Ammon's horn (tissue), 1 donor: ENCODE measurements at places on chromosomes 7 and 10.
A peak's percentile ranks its signal among the peaks of the same experiment; 100 is the strongest.

DNA sequence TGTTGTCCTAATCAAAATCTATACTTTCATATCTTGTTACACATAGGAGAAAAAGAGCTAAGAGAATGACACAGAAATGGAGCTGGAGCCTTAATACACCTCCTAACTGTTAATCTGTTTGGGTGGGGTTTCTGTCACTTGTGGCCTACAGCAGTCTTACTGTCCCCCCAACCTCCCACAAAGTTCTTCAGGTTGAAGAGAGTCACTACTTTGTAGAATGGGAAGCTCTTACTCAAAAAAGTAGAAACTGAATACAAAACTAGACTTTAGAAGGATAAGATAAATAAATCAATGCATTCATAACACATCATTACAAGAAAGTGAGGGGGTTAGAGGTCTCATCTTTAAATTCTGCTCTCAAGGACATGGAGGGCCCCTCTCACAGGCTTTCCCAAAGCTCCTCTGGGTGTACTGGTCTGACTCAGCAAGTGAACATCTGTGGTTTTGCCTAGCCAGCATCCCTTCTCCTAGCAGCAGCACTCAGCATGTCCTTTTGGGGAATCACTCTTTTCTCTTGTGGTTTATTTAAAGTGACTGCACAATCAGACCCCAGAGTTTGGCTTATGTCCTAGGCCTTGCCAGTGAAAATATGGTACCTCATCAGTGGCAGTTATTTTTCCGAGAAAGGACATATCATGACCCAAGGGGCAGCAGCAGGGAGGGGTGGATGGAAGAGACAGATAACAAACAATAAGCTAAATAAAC, 2.0 kb upstream of the BLVRA start:
- DNase-seq, result peak; percentile 32

DNA sequence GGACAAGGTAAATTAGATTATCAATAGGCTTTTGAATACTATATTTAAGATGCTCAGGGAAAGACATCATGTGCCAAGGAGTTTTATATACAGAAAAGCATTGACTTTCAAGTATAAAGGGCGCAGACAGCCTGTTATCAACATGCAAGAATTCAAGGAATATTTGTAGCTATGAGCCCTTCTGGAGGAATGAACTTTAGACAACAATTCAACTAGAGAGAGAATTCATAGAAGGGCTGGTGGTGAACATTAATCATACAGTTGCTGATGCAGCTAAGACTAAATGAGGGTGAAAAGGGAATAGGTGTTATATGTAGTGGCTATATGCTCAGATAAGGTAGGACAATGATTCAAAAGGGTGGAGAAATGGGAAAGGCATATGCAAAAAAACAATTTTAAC, 41.2 kb downstream of the AOAH start:
- DNase-seq, result no peak

GRCh38 chr7:5596046-5596895, 172.6 kb upstream of the TNRC18 start:
- peak; percentile 80 for DNase-seq

DNA sequence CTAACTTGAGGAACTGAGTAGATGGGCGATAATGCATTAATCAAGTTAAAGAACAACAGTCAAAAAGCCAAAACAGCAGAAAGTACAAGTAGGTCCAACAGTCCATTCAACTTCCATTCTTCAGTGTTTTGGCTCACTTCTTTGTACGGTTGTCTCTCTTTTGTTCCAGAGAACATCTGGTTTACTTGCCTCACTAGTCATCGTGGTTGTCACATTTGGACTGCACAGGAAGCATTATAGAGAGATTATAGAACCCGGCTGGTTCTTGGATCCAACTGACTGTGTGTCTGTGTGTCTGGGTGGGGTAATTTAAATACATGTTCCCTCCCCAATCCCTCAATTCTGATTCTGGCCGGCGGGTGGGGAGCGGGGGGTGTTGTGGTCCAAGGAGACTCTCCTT, 1.8 kb upstream of the CEP41 start:
- no peak for DNase-seq

DNA sequence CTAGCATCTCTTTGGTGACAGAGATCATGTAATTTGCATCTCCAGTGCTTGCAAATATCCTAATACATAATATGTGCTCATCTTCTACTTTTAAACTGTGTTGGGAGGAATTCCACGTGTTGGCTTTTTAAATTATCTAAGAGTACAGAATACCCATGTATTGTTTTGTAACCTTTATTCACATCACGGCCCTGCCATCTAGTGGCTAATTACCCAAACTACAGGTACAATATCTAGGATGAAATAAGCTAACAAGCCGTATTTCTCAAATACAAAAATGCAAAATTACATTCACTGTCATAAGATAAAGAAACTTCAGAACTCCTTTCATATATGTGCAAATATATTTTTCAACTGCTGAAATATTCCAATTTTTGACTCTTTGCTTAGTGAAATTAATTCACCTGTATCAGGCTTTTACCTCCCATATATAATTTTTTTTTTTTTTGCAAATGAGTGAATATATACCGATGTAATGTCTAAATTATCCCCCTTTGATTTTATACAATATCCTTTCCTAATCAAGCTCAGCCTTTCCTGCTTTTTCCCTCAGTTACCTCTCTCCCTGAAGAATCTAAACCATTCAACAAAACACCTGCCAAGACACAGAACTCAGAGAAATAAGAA, 30.3 kb upstream of the LSM8 start:
- DNase-seq, result no peak

GRCh38 chr10:76002262-76002854, 570.9 kb downstream of the LRMDA start:
- no peak for DNase-seq

- DNase-seq, result peak; percentile 40
These were observed 98.3 kb downstream of the TMEM130 start for GRCh38 chr7:98771519-98771918.

- DNase-seq, result no peak
These were observed 476 bp upstream of the RET start for GRCh38 chr10:43076311-43076875.

- no peak for DNase-seq
These were observed 136.3 kb downstream of the ELFN1 start for GRCh38 chr7:1806354-1806753.

DNA sequence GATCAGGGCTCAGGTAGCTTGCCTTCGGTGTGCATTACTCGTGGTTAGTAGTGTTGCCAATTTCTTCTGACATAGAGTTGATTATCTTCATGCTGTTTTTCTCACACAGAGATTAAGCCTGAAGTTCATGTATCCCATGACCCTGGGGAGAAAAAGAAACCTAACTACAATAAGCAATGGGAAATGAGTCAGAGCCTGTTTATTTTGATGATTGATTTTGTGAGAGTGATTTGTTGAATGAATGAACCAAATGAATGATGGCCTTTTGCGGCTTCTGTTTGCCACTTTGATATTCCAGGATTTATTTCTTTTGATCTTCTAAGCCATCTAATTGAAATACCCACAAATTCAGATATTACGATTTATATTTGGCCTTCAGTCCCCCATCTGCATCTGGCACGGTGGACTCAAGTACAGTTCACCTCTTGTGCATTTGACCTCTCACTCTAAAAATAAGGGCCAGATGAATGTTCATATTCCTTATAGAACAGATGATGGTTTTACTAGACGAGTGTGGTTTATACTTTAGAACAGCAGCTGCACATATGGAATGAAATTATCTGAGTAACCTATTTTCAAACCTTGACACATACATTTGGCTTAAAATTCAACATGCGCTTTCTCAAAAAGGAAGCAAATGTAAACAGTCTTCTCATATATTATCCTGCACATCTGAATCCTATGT, 110.7 kb downstream of the PLCE1 start:
- DNase-seq, result no peak

DNA sequence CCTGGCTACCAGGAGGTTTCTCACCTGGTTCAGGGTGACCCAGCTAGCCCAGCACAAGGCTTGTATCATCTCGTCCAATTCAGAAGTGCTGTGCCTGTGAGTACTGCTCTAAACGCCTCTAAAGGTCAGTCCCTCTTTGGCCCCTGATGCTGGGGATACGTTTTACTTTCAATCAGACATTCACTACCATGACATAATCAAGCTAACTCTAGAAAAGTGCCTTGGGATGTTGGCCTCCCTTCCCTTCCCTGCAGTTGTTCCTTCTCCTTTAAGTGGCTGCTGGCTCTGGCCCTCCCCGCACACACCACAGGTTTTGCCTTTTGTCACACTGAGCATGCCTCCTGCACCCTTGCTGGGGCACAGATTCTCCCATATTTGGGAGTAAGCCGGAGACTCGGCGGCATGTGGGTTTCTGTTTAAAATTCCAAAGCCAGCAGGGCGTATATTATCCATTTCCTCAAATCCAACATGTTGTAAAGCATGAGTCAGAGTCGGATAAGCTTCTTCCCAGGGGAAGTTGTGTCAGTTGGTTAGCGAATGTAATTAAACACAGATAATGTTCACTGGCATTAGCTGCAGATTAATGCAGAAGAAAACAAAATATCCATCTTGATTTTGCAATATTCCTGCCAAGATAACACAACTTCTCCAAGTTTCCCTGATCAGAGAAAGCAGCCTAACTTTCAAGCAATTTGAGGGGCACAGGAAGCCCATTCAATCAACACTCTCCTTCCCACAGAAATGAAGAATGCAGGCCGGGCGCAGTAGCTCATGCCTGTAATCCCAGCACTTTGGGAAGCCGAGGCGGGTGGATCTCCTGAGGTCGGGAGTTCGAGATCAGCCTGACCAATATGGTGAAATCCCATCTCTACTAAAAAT, 31.8 kb upstream of the VCL start:
- DNase-seq, result peak; percentile 69

DNA sequence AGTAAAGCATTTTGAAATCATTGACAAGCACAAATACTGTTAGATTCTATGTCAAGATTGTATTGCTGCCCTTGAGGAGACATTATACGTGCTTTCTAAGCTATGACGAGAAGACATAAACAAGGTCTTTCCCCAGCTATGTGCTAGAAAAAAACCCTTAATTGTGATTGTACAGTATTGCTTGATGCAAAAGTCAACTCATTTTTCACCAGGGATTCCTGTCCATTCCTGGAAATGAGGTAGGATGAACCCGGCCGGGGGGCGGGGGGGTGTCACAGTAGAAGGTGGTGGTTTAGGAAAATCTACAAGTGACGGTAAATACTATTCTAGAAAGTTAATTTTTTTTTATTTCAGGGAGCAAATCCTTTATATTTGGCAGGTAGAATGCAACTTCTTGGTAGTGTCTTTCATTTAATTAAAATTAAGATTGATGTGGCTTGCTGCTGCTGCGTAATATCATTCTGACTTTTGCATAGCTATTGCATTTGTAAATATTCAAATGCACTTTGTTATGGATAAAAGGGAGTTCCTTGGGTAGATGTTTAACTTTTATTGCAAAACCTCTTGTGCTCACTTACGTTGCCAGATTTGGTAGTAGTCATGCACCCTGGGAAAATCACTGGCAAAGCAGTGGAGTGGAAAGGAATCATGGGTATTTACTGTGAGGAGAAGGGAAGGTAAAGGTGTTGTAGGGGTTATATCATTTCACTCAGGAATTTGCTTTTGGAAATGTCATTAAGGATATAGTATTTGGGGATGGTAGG, 164.4 kb upstream of the PRPS1L1 start:
- DNase-seq, result no peak

DNA sequence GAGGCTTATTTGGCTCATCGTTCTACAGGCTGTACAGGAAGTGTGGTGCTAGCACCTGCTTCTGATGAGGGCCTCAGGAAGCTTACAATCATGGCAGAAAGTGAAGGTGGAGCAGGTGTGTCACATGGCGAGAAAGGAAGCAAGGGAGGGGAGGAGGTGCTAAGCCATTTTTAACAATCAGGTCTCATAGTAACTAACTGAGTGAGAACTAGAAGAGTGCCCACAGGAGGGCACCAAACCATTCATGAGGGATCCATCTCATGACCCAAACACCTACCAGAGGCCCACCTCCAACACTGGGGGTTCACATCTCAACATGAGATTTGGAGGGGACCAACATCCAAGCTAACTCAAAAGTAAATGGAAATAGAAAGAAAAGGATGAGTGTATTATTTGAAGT, 78.1 kb downstream of the CXCL12 start:
- no peak for DNase-seq

- no peak for DNase-seq
These were observed 39.9 kb downstream of the STRA8 start for GRCh38 chr7:135273581-135273980.

DNA sequence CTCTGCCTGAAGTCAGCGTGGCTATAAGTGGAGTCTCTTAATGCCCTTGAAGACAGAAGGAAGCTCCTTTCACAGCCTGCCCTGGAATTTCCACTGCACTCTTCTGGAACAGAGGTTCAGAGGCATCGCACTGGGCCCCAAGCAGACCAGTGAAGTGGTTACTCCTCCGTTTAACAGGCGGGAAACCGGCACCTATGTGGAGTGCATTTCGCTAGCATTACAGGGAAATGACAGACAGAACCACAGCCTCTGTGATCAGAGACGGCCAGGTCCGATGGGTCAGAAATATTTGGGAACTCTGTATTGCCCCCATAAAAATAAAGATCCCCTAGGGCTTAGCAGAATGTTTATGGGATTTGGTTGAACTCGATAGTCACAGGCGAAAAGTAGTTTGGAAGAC, 406.9 kb upstream of the PRKCQ start:
- no peak for DNase-seq

DNA sequence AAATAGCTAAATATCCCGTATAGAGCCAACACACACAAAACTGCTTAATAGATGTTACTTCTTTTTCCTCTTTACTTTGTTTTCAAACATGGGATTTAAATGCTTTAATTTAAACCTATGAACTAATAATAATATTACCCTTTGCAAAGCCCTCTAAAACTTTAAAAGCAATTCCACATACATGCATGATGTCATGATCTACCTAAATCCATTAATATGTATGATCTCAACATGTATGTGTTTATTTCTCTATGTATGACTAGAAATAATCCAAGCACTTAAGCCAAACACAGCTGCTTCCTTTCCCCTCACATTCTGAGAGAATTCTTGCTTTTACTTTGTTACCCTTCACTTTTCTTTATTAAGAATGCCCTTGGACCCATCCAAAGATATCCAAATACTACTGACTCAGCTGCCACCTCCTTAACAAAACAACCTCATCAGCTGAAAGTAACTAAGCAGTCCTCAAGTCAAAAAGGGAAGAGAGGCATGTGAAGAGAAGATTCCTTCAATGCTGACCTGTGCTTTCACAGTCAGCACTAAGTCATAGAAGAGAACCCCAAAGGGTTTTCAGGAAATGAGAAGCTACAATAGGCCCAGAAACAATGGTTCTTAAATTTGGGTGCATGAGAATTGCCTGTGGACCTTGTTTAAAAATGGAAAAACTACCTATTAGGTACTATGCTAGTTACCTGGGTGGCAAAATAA, 266.4 kb upstream of the LRGUK start:
- no peak for DNase-seq

DNA sequence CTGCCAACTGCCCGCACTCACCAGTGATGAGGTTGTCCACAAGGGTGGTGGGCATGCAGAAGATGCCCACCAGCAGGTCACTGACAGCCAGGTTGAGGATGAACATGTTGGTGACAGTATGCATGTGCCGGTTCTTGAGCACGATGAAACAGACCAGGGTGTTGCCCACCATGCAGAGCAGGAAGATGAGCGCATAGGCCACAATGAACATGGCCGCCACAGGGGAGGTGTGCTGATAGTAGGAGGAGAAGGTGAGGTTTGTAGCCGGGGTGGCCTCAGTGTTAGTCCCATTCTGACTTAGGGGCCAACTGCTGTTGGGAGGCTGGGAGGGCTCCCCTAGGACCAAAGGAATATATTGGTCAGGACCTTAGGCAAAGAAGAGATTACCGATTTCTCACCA, 17.7 kb downstream of the NPFFR1 start:
- no peak for DNase-seq
